Activated CD4-positive, alpha-beta T cell treated with anti-CD3 and anti-CD28 coated beads, Interleukin-2, amount 50 U/mL, for 16 hours (primary cell): ENCODE measurements at places on chromosomes 16 and 17.

- DNase-seq: no peak
Observed at GRCh38 chr16:2507052-2507659, 6.6 kb upstream of the ATP6V0C start.

- DNase-seq: peak; percentile 7
Observed at GRCh38 chr16:81429045-81429521, 15.5 kb upstream of the CMIP start.

DNA sequence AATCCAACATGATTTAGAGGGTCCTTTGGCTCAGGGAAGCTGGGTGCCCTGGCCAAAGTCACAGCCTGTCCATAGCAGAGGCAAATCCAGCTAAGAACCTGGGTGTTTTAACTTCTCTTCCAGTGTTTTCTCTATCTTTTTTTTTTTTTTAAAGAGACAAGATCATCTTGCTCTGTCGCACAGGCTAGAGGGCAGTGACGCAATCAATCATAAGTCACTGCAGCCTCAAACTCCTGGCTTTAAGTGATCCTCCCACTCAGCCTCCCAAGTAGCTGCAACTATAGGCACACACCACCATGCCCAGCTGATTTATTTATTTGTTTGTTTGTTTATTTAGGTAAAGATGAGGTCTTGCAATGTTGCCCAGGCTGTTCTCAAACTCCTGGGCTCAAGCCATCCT lies 14.8 kb upstream of the GRIN2A start:
- DNase-seq: no peak

DNA sequence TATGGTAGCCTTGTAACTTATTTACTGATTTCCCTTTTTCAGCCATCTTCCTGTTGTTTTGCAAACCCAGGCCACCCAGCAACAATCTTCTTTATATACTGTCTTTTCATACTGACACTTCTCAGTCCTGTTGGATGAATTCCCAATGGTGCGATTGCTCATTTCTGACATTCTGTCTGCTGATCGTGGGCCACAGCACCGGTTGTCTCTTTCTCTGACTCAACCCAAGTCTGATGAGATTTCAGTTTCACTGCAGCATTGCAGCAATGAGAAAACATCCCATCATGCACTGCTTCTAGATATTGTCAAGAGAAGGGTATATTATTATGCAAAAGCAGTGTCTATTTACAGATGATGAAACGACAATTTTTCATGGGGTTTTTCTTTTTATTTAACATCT lies 349.2 kb upstream of the HSBP1 start:
- DNase-seq: peak; percentile 51

GRCh38 chr16:57493767-57494166 lies 7.5 kb upstream of the DOK4 start:
- DNase-seq: no peak

- no peak for DNase-seq
Observed at GRCh38 chr16:17205279-17206211, 265.2 kb downstream of the XYLT1 start.

- no peak for DNase-seq
Observed at GRCh38 chr16:88922826-88923410, 54.1 kb downstream of the CBFA2T3 start.

- no peak for DNase-seq
Observed at GRCh38 chr17:63672856-63673255, 27.1 kb downstream of the LIMD2 start.

GRCh38 chr17:47235923-47236322 lies 17.7 kb upstream of the ITGB3 start:
- DNase-seq: no peak

DNA sequence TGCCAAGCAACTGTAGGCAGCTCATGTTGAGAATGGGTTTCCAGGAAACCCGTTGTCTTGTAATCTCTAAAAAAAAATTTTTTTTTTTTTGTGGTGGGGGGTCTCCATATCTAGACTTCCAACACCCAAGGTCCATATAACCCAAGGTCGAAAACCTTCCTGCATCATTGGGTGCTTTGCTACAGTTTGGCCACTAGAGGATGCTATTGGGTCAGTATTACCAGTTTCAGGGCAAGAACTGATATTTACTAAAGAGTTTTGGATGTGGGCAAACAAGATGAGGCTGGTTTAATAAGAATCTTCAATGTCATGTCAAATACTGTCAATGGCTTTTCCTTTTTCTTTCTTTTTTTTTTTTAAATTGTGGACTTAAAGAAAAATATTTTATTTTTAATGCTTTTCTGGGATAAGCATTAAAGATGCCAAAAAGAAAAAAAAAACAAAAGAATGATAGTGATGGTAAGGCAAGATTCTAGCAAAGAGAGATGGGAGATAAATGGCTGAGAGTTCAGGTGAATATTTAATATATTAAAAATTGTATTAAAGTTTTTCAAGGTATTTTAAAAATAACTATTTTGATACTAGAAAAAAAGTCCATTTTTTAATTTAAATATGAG lies 62.2 kb downstream of the DHRS7C start:
- DNase-seq: peak; percentile 60

DNA sequence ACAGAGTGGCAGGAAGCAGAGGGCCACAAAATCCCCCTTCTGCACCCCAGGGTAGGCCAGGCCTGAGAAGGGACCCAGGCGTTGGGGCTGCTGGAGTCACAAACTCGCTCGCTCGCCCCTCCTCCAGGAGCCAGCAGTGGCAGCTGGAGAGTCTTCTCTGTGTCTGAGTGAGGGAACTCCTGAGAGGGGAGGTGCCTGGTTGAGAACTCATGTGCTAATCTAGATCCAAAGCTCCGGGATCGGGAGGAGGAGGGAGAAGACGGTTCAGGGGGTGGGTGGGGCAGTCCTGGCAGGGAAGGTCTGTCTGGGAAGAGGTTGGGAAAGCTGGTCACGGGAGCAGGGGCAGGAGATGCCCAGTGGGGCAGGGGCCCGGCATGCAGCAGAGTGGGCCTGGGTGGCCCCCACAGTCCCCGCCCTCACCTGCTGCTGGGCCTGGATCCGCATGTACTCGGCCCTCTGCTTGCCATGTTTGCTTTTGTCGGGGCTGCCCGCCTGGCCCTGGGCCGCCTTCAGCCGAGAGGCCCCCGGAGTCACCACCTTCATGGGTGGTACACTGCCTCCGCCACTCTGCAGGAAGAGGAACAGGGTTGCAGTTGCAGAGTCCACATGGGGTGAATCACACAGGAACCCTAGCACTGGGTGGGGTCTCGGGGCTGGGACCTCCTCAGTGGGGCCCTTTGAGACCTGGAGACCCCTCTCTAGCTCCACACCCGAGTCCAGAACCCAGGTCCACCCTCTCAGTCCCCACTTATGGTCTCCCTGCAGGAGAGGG lies 62.2 kb downstream of the SRCIN1 start:
- no peak for DNase-seq

DNA sequence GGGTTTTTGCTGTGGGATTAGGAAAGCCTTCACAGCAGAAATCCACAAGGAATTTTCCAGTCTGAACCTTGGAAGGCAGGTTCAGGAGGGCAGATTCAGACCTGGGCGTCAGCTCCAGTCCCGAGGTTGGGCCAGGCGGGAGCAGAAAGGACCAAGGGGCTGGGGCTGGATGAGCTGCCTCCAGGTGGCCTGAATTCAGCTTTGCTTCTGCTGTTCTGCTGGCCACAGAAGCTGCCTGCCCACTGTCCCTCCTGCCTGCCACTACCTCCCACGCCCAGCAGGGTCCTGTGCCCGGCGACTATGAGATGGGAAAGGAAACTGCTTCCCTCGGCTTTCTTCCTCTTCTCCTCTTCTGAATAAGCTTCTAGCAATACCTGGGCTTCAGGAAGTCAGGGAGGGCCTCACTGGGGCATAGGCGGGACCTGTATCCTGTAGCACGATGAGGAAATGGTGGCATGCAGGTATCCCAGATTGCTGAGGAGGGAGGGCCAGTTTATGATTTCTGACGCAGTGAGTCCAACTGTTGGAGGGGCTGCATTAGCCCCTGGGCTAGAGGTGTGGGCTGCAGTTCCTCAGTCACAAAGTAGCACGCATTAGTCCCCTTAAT lies 18.4 kb downstream of the TBX4 start:
- no peak for DNase-seq

DNA sequence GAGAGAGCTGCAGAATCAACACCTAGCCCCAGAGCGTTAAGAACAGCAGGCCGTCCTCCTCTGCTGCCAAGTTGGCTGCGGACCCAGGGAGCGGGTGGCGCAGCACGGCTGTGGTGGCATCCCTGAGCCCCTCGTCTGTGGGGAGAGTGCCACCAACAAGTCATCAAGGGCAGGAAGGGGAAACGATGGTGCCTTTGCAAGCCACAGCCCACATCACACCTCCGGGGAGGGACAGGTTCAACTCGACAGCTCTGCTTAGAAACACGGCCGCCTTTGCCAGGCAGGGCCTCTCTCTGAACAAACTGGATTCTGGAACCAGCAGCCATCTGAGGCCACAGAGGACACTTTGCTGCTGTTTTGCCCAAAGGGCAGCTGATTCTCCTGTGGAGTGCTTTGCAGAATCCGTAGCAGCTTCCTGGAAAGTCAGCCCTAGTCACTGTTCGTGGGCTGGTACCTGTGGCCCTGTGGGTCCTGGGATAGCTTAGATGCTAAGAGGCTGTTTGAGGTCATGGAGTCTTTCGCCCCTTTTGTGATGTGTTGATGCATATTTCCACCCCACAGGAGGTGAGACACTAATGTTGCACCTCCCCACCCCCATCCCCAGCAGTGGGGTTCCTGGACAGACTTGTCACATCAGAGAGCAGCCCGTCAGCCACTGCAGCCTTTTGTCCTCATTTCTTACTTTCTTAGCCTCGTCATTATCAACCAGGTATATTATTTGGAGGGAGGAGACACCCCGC lies 270.6 kb downstream of the CPPED1 start:
- DNase-seq: peak; percentile 51

DNA sequence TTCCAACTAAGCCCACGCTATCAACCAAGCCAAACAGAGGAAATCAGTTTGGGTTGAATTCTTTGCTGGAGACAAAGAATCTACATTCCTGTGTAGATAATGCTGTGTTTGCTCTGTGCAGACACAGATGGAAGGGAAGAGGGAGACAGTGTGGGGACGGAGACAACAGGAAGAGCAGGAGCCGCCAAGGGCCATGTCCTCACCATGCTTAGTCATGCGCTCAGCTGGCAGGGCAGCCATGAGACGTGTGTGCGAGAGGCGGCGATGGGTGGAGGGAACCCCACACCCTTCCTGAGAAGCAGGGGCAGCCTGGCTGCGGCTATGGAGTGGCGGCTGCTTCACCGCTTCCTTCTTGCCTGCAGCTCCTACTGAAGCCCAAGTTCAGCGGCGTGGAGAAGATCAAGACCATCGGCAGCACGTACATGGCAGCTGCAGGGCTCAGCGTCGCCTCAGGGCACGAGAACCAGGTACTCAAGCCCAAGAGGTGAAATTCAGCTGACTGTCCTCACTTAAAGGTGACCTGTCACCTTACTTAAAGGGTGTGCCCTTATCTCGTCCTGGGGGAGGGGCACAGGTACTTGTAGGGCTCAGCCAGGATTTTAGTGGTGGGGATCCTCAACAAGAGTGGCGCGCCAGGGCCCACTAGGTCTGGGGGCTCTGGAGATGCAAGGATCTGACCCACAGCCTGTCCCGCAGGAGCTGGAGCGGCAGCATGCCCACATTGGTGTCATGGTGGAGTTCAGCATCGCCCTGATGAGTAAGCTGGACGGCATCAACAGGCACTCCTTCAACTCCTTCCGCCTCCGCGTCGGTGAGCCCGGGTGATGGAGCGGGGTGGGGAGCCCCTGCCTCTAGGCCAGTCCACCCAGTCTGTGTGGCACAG lies 47.5 kb downstream of the ADCY7 start:
- DNase-seq: peak; percentile 42

DNA sequence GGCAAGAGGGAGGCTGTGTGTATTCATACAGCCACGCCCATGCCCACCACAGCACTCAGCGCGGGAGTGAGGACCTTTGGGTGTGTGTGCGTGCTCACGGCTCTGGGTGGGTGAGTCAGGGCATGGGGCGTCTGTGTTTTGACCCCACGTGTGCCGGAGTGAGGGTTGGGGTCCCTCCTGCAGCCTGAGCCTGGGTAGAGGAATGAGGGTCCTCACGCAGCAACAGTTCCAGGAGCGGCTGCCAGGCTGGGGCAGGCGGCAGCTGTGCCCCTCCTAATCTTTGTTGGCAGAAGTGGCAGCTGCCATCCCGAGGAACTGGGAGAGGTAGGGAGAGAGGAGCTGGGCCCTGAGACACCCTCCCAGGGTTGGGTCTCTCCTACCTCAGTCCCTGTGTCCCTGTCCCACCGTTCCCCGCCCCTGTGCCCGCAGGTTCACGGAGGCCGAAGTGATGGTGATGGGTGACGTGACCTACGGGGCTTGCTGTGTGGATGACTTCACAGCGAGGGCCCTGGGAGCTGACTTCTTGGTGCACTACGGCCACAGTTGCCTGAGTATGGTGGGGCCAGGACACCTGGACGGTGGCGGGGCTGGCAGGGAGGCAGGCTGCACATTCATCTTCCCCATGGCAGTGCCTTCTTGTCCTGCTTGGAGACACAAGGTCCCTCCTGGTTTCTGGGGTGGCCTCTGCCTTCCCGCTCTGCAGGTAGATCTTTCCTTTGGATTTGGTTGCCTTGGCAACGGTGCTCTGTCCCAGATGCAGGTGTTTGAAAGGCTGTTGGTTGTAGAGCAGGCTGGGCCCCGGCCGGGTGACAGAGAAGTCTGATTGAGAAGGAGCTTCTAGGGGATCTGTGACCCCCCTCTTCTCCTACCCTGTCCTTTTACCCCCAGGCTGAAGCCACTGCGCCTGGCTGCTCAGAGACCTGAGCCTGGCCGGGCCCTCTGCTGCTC lies 5.9 kb downstream of the DPH1 start:
- no peak for DNase-seq
